ENCODE measurements at places on chromosomes 3 and 15.

DNA sequence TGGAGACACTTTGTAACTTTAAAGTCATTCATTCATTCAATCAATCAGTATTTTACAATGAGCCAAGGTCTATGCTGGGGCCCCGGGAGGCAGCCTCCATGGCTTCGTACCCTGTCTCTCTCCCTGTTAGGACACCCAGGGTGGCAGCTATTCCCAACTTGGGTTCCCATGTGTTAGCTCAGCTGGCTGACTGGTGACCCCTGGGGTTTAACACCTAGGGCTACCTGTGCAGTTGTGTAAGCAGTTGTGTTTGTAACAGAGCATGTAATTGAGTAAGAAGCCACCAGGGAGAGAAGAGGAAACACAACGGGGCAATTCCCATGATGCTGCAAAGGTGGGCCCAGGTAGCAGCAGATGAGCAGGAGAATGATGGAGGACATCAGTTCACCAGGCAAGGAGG lies 132.4 kb downstream of the ADAMTS9 start:
- DNase-seq: no peak

- DNase-seq: no peak
Observed at GRCh38 chr3:171398343-171398742, 61.9 kb downstream of the TNIK start.

GRCh38 chr15:43100971-43101370 lies 4.9 kb downstream of the UBR1 start:
- DNase-seq: no peak

DNA sequence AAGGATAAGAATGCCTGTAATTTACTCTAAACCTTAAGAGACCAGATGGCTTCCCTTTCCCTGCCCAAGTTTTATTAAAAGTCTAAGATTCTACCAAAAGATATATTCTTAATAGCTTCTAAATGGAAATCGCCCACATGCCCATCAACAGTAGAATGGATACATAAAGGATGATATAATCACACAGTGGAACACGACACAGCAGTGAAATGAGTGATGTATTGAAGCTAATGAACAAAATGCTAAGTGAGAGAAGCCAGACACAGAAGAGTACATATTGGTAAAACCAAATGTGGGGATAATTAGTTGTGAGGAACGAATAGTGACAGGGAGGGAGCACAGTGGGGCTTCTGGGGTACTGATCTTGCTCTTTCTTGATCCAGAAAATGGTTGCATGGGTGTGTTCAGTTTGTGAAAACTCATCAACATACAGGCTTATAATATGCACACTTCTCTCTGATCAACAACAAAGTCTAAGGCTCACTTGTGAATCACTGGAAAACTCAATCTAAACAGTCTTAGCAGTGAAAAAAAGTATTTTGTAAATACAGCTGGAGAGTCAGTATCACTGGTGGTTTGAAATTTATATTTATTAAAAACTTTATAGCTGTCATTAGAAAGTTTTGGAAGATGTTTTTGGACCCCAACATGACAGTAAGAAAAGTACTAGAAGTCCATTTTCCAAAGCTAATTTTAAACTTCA lies 170.7 kb upstream of the FAM3D start:
- DNase-seq: no peak

- DNase-seq: no peak
Observed at GRCh38 chr3:136385457-136385856, 135.3 kb downstream of the PCCB start.

GRCh38 chr3:56711344-56711743 lies 28.3 kb upstream of the TASOR start:
- DNase-seq: no peak

DNA sequence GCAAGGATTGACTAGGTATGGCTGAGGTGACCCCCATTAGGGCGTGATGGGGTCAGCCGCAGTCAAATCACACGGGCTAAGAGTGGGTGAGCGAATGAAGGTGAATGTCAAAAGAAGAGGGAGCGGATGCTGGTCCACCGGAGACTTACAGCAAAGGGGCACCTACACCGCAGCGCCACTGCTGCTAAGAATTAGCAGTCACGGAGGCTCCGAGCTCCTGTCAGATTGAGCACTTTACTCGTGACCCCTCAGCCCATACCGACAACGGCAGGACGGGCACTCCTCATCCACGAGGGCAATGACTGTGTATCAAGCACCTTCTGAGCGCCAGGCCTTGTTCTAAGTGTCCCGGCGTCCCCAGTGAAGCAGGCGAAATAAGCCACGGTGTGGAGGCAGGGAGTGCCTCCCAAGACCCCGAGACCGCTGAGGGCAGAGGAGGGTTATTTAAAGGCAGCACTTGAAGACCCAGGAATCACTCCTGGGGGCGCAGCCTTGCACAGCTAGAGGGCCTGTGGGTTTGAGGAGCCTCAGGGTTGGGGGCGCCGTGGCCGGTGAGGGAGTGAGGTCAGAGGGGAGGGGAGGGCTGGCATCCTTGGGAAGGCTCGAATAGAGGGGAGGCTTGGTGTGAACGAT lies 61.6 kb upstream of the GATA2 start:
- DNase-seq: no peak

DNA sequence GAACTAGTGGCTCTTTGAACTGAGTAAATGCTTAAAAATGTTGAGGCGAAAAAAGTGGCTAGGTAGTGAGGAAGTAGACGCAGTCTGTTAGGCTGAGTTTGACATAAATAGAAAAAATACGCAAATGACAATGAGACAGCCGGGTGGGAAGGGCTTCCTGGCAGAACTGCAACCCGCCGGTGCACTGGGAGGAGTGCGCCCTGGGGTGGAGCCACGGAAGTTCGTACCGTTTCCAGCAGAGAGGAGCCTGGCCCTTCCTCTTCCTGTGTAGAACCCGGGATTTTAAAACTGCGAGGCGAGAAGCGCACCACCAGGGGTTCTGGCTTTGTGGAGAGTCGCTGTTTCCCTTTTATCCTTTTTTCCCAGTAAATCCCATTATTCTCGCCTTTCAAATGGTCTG lies 602.6 kb downstream of the PYDC2 start:
- no peak for DNase-seq

GRCh38 chr3:72058493-72059081 lies 273.6 kb upstream of the PROK2 start:
- no peak for DNase-seq

DNA sequence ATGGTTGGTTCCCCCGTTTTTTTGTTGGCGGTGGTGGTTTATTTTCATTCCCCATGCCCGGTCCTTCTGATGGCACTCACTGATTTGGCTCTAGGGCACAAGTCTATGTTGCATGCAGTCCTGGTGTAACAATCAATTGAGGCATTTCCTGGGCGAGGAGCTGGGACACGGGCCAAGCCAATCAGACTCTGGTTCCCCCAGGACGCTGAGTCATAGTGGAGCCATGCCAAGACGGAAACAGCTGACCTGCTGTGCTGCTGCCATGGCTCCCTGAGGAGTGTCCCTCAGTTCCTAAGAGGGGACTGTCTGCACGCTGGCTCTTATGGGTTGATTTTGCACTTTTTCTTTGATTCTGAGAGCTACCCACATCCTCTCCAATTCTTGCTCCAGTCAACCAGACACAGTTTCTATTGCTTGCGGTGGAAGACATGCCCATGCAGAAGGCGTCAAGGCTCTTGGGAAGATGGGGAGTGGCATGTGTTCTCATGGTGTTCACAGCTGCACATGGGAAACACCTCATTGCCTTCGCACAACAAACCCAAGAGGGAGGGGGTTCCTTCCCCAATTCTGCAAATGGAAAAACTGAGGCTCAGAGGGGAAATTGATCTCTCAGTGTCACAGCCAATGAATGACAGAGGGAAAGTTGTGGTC lies 28.3 kb upstream of the ALDH1L1 start:
- no peak for DNase-seq

DNA sequence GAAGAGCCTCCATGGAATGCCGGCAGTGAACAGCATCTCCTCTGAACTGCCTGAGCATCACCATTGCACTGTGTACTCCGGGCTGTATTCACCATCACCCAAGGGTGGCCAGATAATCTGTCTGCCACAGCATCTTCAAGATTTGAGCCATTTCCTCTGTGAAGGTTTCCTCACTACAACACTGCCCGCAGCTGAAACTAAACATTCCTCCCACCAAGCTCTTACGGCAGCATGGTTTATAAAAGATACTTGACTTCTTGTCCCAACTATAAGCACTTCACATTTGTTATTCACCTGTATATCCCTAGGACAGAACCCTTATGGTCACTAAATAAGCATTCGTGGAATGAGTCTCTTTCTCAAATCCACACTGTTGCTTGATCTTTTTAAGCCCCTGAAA lies 125.9 kb downstream of the SST start:
- no peak for DNase-seq

- no peak for DNase-seq
Observed at GRCh38 chr15:47971637-47972036, 149.2 kb upstream of the SLC24A5 start.

GRCh38 chr3:153626158-153626557 lies 464.1 kb downstream of the RAP2B start:
- no peak for DNase-seq

GRCh38 chr15:39199076-39199475 lies 381.8 kb upstream of the THBS1 start:
- no peak for DNase-seq

DNA sequence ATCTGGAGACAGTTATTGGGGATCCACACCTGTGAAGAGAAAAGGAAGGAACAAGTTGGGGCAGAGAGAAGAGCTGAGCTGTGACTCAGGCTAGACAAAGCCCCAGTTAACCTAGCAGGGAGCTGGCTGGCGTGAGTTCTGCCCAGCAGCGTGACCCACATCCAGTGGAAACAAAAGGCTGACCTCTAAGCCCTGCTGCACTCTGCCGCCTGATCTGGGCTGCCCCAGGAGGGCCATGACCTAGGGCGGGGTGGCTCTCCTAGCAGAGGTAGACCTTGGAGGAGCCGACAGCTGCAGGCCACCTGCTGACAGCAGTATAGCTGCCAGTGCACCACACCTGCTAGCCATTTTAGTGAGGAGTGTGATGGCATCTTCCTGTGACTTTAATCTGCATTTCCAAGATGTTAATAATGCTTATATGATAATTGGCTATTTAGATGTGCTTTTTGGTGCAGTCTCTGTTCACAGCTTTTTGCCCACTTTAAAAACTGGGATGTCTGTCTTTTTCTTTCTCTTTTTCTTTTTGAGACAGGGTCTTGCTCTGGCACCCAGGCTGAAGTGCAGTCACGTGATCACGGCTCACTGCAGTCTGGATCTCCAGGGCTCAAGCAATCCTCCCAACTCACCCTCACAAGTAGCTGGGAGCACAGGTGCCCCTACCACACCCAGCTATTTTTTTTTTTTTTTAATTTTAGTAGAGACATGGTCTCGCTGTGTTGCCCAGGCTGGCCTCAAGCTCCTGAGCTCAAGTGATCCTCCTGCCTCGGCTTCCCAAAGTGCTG lies 78.1 kb downstream of the LSM3 start:
- DNase-seq: no peak

- no peak for DNase-seq
Observed at GRCh38 chr3:107315141-107315540, 62.1 kb upstream of the CCDC54 start.

DNA sequence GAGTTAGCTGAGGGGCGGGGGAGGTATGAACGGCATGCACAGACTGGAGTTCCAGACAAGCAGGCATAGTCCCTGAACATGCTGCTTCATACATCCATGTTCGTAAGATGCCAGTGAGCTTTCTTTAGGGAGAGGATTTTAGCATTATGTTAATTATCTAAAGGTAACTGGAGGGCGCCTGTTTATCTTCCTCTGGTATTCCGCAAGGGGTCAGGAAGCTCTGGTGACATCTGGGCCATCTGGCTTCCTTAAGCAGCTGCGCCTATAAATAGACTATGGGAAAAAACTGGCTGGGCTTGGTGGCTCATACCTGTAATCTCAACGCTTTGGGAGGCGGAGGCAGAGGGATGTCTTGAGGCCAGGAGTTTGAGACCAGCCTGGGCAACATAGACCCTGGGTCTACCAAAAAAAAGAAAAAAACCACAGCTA lies 1.5 kb upstream of the FBXO22 start:
- no peak for DNase-seq

DNA sequence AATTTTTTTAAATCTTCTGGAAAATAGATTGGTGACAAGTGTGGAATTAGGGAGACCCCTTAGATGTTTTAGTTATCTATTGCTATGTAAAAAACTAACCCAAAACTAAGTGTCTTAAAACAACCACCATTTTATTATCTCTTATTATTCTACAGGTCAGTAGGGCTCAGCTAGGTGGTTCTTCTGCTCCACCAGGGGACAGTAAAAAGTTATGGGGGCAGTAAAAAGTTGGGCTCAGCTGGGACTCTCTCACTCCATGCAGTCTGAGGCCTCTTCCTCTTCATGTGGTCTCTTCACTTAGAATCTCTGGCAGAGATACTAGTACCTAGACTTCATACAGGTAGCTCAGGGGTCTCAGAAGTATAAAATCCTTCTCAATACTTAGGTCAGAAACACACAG lies 18.0 kb upstream of the DIS3L start:
- DNase-seq: no peak

- DNase-seq: no peak
Observed at GRCh38 chr15:58405865-58406264, 25.9 kb upstream of the LIPC start.

DNA sequence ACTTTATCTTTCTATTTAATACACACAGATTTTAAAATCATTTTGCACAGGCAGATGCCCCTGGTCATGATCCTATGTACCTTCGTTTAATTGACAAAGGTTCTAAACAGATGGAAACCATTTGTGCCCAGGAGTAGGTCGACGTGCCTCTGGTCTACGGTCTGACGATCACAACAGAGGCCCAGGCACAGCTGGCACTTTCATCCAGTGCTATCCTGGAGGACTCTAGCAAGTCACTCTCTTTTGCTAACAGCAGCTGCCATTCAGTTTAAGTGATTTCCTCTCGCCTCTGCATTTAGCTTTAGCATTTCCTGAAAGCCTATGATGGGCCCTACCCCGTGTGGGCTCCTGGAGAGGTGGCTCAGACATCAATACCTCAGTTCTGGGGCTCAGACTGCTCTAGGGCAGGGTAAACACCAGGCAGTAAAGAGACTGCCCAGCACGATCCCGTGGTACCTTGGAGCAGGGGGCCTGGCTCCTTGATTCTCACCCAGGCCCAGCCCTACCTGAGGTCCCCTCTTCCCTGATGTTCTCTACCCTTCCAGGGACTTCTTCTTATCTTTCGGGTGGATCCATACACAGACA lies 83.2 kb upstream of the SNRPA1 start:
- no peak for DNase-seq

- no peak for DNase-seq
Observed at GRCh38 chr15:59039225-59039624, 51.8 kb downstream of the RNF111 start.

GRCh38 chr15:79436037-79436780 lies 4.1 kb downstream of the MINAR1 start:
- DNase-seq: no peak

GRCh38 chr3:14430053-14430452 lies 27.6 kb downstream of the SLC6A6 start:
- DNase-seq: no peak

- DNase-seq: no peak
Observed at GRCh38 chr3:190003681-190004123, 117.0 kb downstream of the P3H2 start.

DNA sequence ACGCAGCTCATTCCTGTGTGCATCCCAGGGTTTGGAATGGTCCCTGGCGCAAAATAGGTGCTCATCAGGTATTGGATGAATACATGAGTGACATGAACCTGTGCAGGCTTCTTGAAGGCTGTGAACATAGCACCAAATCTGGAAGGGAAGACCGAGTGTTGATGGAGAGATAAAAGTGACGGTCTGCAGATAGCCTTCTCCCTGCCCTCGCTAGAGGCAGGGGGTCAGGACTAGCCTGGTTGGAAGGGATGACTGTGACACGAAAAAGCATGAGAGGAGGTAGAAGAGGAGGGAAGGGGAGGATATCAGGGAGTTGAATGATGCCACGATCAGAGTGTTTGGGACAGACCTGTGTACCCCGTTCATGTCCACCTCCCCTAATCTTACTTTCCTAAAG lies 267.1 kb downstream of the XXYLT1 start:
- no peak for DNase-seq

All from activated T-cell treated with anti-CD3 and anti-CD28 coated beads for 4 hours (primary cell).